ENCODE measurements at places on chromosomes 6 and 20.

GRCh38 chr20:23425129-23425528 is 3.8 kb upstream of the NAPB start:
- H3K27me3 ChIP-seq = no peaks in the 10 kb centered on the region
- peaks cover 3% of the 10 kb centered on the region for H3K4me1 ChIP-seq
- H3K36me3 ChIP-seq = no peaks in the 10 kb centered on the region
- DNase-seq = no peak
- H3K27ac ChIP-seq = no peak overlapping the region
- H3K4me3 ChIP-seq = no peak overlapping the region

- no peaks in the 10 kb centered on the region for H3K36me3 ChIP-seq
- no peak overlapping the region for H3K27ac ChIP-seq
- peak; percentile 67 for DNase-seq
- H3K27me3 ChIP-seq = no peaks in the 10 kb centered on the region
- no peaks in the 10 kb centered on the region for H3K4me1 ChIP-seq
Measured at GRCh38 chr6:161922631-161923119, 648.8 kb upstream of the AGPAT4 start.

DNA sequence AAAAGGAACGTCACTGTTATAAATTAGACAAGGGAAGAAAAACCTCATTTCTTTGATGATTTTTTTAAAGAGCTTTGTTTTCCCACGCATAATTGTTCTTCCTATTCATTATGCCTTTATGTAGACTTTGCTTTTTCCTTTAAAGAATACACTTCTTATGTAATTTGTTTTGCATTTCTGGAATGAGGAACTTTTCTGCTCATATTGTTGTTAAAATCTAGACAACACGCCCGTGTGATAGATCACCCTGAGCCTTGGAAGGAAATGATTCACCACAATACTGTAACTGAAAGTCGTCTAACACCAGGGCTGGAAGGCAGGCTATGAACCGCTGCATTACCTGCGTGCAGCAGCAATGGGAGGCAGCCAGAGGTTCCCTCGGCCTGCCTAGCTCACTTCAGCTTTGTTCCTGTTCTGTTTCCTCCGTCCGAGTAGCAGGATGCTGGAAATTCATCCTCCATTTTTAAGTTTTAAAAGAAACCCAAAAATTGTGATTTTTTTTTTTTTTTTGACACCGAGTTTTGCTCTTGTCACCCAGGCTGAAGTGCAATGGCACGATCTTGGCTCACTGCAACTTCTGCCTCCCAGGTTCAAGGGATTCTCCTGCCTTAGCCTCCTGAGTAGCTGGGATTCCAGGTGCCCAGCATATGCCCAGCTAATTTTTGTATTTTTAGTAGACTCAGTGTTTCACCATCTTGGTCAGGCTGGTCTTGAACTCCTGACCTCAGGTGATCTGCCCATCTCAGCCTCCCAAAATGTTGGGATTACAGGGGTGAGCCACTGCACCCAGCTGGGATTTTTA is 49.6 kb upstream of the ZNF217 start:
- peak; percentile 74 for DNase-seq
- H3K4me1 ChIP-seq = peaks cover 23% of the 10 kb centered on the region
- no peak overlapping the region for H3K4me3 ChIP-seq
- H3K36me3 ChIP-seq = no peaks in the 10 kb centered on the region
- H3K27me3 ChIP-seq = no peaks in the 10 kb centered on the region

DNA sequence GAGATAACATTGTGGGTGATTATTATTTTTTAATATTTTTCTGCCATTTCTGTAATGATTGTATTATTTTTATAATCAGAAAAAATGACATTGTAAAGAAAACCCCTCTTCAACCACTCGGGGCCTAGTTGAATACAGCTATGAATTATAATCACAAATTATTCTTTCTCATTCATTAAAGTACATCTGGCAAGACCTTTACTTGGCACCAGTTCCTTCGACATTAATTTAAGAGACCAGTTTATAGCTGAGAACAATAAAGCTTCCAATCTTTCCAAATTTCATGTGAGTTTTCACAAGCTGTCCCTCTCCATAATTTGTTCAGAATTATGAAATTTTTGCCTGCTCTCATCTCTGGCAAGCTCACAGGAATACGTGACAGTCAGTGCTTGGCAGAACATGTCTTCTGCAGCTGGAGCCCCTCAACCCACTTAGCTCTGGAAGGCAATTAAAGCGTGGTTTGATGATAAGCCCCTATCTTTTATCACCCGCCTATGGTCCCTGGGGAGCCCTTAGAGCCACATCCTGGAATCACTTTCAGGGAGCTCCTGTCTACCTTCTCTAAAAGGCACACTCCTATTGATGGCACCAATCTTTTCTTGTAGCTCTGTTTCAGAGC is 237.2 kb upstream of the PRND start:
- H3K27me3 ChIP-seq = no peaks in the 10 kb centered on the region
- H3K4me1 ChIP-seq = no peaks in the 10 kb centered on the region
- H3K36me3 ChIP-seq = no peaks in the 10 kb centered on the region

GRCh38 chr6:127129251-127129650 is 10.8 kb downstream of the RSPO3 start:
- H3K36me3 ChIP-seq = no peaks in the 10 kb centered on the region
- DNase-seq = no peak
- no peaks in the 10 kb centered on the region for H3K27me3 ChIP-seq
- no peak overlapping the region for H3K27ac ChIP-seq
- H3K4me3 ChIP-seq = no peak overlapping the region

DNA sequence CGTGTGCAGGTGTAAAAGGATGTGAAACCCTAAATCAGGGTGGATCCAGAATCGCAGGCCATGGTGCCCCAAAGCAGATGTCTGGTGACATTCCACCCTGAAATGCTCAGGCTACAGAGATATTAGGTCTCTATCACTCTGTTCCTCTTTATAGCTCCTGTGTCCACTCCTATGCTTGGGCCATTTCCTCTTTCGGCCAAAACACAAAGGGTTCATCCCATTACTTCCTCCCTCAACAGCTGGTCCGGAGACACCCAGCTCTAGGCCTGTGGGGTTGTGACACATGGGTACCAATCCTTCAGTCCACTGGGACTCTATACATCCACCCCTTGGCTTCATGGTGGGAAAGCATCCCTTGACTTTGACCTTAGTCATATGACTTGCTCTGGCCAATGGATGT is 1.7 kb upstream of the SIGLEC1 start:
- DNase-seq = no peak
- H3K36me3 ChIP-seq = no peaks in the 10 kb centered on the region
- no peak overlapping the region for H3K4me3 ChIP-seq
- no peaks in the 10 kb centered on the region for H3K4me1 ChIP-seq

All from transverse colon (tissue), 4 donors.